Stimulated activated CD8-positive, alpha-beta memory T cell treated with anti-CD3 and anti-CD28 coated beads, Interleukin-15, amount 100 ng/mL, for 4 hours (primary cell): ENCODE measurements at places on chromosomes 5 and 9.

GRCh38 chr5:172611913-172612312, 29.1 kb upstream of the NEURL1B start:
- no peak for DNase-seq

- no peak for DNase-seq
Observed at GRCh38 chr9:37374892-37375291, 47.6 kb upstream of the GRHPR start.

- DNase-seq = no peak
Observed at GRCh38 chr9:23041466-23041865, 594.8 kb downstream of the DMRTA1 start.

DNA sequence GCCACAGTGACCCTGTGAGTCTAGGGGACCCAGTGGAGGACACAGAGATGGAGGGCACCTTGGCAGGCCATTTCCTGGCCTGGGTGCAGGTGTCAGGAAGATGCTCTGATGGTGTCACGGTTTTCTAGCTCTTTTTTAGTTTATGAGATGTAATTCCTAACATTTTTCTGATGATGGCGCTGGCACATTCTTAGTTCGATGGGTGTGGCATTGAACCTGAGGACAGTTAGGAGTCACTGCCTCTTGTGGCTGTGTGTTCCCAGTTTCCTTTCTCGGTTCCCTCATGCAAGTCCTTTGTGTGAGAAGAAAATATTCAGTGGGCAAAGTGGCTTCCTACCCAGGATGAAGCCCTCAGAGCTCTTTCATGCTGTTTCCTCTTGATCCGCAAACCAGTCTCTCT, 129.4 kb upstream of the ICE1 start:
- no peak for DNase-seq

GRCh38 chr9:94611638-94612068, 18.0 kb upstream of the FBP2 start:
- no peak for DNase-seq

DNA sequence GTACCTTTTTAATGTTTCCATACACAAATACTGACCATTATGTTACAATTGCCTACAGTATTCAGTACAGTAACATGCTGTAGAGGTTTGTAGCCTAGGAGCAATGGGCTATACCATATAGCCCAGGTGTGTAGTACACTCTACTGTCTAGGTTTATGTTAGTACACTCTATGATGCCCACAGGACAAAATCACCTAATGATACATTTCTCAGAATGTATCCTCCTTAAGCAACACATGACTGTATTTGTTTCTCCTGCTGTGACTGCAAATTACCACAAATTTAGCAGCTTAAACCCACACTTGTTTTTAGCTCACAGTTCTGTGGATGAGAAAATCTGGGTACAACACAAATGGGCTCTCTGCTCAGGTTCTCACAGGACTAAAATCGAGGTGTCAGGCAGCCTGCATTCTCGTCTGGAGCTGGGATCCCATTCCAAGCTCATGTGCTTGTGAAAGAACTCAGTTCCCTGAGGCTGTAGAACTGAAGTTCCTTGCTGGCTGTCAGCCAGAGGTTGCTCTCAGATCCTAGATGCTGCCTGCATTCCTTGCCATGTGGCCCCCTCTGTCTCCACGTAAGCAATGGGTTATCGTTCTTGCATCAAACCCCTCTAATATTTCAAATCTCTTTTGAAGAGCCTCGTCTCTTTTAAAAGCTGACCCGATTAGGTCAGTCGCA, 38.6 kb upstream of the PIK3R1 start:
- no peak for DNase-seq

GRCh38 chr5:79990205-79990597, 861 bp downstream of the MTX3 start:
- no peak for DNase-seq

- no peak for DNase-seq
Observed at GRCh38 chr9:136318111-136318775, 9.1 kb upstream of the GPSM1 start.

- DNase-seq = no peak
Observed at GRCh38 chr9:93376411-93376810, 75.1 kb upstream of the FAM120A start.

DNA sequence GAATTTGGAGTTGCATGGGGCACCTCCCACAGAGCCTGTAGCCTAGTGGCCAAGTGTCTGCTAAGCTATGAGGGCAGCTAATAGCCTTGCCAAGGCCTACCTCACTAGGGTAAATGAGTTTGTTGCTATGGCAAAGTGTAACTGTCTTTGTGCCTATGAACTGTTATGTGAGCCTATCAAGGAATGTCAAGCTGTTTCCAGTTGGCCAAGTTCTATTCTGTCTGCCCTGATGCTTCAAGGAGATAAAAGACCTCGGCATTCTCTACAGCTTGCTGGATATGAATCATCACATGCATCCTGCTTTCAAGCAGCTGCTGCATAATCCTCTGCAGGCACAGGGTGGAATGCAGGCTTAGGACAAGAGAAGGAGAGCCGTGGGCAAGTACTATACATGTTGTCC, 69.8 kb upstream of the CCDC112 start:
- no peak for DNase-seq

GRCh38 chr5:10291692-10292339, 15.9 kb downstream of the CMBL start:
- no peak for DNase-seq

GRCh38 chr9:2453106-2453505, 168.5 kb upstream of the VLDLR start:
- no peak for DNase-seq

DNA sequence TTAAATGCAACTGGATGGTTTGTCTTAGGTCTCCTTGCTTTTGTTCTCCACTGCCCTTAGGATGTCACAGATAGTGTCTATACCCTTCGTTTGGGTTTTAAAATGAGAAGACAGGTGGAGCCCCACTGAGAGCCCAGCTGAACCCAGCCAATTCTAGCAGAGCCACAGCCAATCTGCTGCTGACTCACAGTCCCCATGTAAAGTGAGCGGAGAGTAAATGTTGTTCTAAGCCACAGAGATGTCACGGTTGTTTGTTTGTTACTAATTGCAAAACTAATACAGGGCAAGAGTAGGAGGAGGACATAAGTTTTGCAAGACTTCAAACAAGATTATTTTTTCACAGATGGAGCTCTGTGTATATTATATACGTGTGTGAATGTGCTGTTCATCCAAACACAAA, 50.5 kb upstream of the AGXT2 start:
- DNase-seq = no peak

GRCh38 chr5:141771562-141771961, 89.5 kb upstream of the ARAP3 start:
- DNase-seq = no peak
